ENCODE measurements at places on chromosomes 12 and 14.

DNA sequence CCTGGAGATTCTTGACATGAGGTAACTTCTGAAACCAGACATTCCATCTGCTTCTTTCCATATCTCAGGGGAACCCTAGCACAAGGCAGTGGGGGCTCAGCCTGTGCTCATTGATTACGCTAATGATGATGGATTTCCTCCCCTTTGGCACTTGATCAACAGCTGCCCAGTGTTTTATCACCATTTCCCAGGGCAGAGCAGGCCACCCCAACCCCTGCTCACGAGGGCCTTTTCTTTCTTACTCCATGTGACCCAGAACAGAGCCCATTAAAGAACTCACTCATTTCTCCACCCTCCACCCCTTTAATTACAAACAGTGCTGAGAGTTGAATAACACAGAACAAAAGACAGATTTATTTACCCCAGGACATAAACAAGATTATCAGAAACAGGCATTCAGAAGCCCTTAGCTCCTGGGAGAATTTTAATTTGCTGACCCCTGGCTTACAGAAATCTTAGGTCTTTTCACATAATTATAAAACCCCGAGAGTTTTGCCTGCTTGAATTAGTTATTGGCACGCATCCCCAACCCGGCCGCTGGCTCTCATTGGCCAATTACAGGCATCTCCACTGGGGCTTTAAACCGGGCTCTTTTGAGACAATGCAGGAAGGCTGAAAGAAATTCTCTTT lies 32.0 kb upstream of the CCDC60 start:
- DNase-seq: no peak

- no peak for DNase-seq
These were observed 121.8 kb upstream of the PLXNC1 start for GRCh38 chr12:94026596-94026995.

DNA sequence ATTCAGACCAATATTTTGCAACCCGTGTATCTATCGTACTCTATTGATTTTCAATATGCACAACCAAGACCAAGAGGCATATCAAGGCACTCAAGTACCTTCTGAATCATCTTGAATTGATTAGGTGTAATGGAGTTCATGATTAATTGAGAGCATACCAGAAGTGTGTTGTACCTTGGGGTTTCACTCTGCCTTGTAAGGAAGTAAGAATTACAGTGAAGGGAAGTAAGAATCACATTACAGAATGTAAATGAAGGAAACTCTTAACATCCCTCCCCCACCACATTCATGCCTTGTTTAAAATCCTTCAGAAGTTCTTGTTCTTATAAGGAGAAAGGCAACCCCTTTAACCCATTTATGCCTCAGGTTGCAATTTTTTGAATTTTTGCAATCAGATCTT lies 5.4 kb upstream of the MGAT4C start:
- DNase-seq: no peak

- DNase-seq: no peak
These were observed 71.8 kb downstream of the TTLL5 start for GRCh38 chr14:75732888-75733287.

Data from SHP77 (cell line).